Stimulated activated CD8-positive, alpha-beta memory T cell treated with anti-CD3 and anti-CD28 coated beads, Interleukin-15, amount 100 ng/mL, for 1 hour (primary cell): ENCODE measurements at places on chromosomes 12 and 14.

DNA sequence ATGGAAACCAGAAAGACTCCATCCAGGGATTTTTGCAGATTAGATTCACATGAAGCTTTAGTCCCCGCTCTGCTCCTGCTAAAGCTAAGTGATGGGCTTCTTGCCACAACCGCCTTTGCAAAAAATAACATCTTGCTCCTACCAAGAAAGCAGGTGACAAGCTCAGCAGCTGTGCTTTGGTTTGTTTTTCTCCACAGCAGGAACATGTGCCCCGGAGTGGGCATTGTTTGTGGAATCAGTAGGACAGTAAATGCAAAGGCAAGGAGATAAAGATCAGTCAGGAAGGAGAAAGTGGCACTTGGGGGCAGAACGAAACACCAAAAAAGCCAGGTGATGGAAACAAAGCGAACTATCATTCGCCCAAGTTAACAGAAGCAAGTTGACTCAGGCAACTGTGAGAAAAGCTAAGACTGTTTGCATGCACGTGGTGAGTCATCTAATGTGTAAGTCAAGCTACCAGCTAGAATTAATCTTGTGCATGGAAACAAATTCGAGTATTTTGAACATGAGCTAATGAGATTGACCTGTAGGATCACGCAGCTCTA is 165.5 kb upstream of the PLXNC1 start:
- no peak for DNase-seq

DNA sequence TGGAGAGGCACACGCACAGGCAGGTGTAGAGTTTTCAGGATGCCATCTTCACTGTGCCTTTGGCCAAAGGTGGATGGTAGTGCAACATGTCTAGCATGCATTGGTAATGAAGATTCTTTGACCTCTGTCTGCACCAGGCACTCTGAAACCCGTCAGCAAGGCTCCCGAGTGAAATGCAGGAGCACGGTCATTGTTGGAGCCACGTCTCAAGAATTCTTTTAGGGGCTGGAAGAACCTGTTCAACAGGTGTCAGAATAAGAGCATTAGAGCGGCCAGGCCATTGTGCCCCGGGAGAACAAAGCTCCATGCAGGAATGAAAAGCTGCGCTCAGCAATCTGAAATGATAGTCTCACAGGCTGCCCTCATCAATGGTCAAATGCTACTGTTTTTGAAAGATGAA is 40.2 kb upstream of the DICER1 start:
- DNase-seq = no peak

DNA sequence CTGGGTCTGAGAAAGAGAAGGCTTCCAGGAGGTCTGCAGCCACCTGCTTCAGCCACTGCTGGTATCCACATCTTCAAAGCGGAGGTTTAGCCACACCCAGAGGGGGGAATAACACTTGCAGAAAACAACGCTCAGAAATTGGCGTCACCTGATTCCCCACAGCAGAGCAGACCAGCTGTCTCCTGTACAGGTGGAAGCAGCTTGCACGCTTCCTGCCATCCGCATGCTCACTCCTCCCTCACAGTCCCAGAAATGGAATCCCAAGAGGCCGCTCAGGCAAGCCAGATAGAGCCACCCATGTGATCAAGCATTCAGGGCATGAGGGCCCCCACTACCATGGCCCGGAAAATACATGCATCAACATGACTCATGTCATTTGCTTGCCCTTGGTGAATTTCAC is 112.2 kb upstream of the DIO3 start:
- no peak for DNase-seq

DNA sequence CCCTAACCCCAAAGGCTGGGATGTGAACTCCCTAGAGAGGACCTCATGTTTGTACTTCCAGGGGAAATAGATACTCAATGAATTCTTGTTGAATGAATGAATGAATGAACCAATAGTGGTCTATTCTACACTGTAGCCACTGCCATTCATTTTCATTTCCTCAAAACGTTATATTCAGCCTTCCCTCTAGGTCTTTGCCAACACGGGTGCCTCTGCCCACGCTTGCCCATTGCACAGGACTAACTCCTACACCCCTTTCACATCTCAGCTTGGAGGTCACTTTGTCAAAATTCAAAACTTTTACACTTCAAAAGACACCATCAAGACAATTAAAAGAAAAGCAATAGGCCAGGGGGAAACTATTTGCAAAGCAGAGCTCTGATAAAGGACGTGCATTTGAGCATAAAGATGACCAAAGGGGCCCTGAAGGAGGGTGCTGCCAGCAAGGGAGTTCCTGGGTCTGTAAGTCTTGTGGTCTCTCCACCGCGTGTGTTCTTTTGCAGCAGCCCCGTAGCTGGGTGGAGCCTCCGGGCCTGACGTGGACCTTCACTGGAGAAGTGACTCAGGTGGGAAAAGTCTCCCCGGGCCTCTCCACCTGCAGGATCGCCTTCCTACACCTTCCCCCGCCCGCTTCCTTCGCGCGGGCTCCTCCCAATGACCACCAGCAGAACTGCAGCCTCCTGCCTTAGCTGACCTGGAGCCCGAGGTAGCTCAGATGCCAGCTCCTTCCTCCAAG is 31.5 kb downstream of the TMEM63C start:
- DNase-seq = no peak

DNA sequence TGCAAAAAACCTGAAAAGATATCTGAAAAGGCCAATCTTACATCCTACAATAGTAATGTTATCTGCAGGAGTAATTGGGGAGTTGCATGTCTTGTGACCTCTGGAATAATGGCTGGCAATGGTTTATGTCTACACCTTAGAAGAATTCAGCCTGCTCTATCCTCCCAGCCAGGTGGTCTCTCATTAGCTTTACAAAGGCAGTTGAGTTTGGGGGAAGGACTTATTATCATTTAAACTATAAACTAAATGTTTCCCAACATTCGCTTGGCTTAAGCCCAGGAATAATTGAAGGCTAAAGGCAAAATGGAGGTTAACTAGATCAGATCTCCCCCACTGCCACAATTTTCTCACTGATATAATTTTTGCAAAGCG is 158.4 kb upstream of the SFSWAP start:
- DNase-seq = no peak

DNA sequence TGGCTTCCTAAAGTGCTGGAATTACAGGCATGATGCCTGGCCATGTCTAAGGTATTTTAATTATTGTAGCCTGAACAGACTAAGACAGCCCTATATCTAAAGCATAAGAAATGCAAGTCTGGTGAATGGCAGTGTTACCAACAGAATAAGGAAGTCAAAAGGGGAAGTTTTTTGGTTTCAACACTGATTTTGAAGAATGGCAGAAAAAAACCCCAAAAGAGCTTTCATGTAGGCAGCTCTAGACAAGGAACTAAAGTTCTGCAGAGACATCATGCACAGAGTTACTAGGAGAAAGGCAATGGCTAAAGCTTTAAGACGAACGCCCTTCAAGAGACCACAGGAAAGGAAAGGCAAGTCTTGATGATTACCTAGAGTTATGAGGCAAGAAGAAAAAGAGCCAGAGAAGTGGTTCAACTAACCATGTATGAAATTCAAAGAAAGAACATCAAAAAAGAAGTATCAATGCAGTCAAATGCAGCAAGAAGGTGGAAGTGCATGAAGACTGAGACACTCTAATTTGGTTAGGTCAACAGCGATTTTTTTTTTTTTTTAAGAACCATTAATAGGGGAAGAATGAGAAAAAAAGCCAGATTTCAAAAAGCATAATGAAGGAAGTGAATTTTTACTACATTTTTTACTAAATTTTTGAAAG is 50.8 kb downstream of the RPS6KA5 start:
- no peak for DNase-seq

- no peak for DNase-seq
These were observed 32.0 kb downstream of the CCNK start for GRCh38 chr14:99513183-99513694.

DNA sequence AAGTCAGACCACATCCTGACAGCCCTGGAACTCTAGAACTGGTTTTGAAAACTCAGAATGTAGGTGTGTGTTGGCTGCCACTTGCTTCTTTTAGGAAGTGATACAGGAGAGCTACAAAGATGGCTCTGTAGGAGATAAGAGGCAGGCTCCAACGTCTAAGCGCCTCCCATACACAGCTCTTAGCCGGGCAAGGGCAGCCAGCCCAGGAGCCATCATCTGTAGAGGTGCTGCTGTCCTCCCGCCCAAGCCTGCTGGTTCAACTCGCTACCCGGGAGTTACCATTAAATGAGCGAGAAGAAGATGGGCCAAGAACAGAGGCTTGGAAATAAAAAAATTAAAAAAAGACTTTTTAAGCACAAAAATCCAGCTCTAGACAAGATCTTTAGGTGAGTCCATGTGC is 61.2 kb upstream of the DIO3 start:
- no peak for DNase-seq

DNA sequence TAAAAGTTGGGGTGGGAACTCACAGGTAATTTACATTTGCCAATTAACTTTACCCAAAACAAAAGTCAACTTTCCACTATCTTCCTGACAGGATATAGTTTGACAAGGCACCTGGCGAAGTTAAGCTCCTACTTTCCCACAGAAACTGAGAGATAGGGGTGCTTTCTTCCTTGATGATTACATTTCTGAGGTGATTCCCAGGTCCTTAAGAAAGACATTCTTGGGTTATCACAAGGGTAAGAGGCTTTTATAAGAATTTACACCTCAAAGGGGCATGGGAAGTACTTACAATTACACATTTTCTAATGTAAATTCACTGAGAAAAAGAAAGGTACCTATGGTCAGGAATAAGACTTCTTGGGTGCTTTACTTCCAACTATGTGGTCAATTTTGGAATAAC is 660.9 kb upstream of the MGAT4C start:
- DNase-seq = no peak

DNA sequence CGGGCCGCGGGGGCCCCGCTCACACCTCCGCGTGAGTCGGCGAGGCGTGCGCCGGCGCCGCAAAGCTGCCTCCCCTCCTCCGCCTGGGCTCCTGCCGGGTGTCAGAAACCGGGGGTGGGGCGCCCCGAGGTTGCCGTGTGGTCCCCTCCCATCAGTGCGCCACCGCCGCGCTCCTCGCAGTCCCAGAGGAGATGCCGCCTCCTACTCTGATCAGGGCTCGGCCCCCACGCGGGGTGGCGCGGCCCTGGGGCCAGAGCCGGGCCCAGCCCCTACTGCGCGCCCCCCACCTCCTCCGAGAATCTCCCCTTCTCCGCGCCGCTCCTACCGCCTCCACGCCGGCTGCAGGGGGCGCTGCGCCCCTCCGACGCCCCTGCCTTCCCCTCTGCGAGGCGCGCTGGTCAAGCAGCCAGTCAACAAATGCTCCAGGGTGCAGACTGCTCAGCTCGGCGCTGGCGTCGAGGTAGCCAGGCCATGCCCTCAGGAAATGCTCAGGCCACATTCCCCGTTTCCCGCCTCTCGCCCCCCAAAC is 467 bp upstream of the JAG2 start:
- DNase-seq = no peak

- DNase-seq = no peak
These were observed 746.5 kb downstream of the SLC6A15 start for GRCh38 chr12:84165998-84166571.

DNA sequence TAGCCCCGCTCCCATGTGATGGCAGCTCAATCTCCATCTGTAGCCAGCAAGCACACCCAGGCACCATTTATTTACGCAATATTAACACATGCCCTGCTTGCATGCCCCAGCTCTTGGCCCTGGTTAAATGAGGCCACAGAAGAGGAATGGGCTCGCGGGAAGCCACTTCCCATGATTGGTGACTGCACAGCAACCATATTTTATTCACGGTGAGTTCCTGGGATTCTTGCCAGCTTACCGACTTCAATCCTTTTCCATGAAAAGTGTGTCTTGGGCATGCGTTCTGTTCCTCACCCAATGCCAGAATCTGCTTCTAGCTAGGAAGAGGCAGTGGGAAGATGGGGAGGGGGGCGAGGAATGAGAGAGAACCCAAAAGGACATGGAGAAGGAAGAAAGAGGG is 54.7 kb downstream of the PITPNM2 start:
- DNase-seq = no peak

DNA sequence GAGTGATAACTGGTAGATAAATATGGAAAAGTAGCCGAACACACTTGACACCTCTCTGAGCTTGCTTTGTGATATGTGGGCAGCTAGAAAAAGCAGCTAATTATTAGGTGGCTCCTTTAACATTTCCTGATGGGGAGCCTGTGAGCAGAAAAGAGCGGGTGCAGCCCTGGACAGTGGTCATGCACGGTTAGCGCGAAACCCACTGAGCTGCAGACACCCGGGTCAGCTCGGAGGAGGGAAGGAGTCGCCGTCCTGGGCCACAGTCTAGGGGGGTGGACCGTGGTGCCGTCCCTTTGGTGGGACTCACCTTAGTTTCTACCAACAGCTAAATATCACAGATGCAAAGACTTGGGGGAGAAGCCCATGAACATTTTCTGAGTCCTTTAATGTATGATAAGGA is 6.6 kb downstream of the COA8 start:
- no peak for DNase-seq

DNA sequence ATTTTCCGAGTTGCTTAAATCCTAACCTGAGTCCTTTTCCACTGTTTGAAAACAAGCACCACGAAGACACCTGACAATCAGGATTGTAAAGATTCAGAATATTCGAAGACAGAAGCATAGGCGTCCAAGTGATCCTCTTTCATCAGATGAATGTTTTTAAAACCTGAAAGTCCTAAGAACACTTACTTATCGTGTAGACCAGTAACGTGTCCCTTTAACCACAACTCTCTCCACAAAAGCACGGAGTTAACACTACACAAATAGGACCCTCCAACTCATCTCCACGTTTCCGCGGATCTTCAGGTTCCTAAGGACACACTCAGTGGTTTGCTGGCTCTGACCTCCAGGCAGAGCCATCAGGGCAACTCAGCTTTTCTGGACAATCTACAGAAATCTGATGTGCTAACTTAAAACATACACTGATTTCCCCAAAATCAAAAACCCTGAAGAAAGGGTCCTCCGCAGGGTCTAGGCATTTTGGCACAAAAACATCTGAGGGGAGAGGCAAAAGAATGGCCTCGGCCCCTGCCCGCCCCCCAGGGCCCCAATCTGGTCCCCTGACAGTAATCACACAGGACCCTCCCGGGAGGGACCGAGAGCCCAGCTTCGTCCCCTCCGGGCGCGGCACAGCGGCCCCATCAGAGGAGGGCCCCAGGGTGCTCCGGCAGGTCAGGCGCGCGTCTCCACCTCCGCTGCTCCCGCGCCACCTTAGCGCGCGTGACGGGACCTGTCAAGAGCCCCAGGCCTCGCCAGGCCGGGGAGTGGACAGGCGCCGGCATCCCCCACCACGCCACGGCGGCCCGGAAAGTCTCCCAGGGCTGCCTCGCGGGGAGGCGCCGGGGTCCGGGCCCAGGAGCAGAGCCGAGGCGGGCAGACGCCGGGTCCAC is 925 bp downstream of the DICER1 start:
- no peak for DNase-seq

- no peak for DNase-seq
These were observed 72.7 kb downstream of the TPH2 start for GRCh38 chr12:72011374-72011773.

DNA sequence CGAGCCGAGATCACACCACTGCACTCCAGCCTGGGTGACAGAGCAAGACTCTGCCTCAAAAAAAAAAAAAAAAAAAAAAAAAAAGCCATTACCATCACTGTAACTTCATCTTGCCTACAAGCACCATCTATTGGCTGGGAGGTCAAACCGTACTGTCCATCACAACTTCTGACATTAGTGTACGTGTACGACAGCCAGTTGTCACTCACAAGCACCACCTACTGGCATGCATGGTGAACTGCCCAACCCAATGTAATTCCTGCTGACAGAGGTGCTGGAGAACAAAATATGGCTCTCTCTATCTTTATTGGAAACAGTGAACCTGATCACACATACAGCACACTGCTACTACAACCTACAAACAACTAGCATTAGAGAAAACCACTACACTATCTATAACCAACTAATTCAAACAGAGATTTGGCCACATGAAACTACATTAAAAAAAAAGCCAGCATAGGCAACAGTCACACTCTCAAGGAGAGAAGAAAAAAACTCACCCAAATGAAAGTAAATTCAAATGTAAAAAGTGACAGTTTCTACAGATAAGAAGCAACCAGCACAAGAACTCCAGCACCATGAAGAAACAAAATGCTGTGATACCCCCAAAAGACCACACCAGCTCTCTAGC is 82.3 kb downstream of the PUS7L start:
- no peak for DNase-seq
